Nephron progenitor cell (in vitro differentiated cells): ENCODE measurements at places on chromosomes 5 and 9.

GRCh38 chr5:43711496-43711895 is 108.5 kb downstream of the NNT start:
- no peaks in the 10 kb centered on the region for H3K27me3 ChIP-seq
- no peaks in the 10 kb centered on the region for H3K4me1 ChIP-seq
- DNase-seq: no peak
- no peak overlapping the region for H3K27ac ChIP-seq

DNA sequence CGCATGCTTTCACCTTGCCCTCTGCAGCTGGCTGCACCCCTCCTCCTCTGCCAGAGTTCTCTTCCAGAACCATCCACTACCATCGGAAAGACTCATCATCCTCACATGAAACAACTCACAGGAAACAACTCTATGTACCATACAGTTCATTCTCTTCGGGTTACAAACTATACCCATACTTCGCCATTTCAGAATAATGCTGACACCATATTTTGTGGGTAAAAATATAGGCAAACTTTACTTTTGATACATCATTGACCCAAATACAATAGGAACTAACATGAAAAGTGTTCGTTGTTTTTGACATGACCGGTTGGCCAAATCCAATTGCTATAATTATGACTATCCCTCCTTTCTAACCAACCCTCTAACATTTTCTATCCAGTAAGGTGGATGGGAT is 421.0 kb downstream of the SEMA5A start:
- H3K4me1 ChIP-seq: no peaks in the 10 kb centered on the region
- peaks cover 16% of the 10 kb centered on the region for H3K36me3 ChIP-seq
- DNase-seq: no peak
- H3K4me3 ChIP-seq: no peak overlapping the region
- H3K27me3 ChIP-seq: peaks cover 7% of the 10 kb centered on the region

- peaks cover 16% of the 10 kb centered on the region for H3K27me3 ChIP-seq
- no peaks in the 10 kb centered on the region for H3K4me1 ChIP-seq
- no peak overlapping the region for H3K4me3 ChIP-seq
- peaks cover 5% of the 10 kb centered on the region for H3K36me3 ChIP-seq
Observed at GRCh38 chr9:98365227-98365669, 109.8 kb upstream of the TBC1D2 start.

GRCh38 chr9:137621131-137621757 is 2.4 kb downstream of the EHMT1 start:
- H3K4me1 ChIP-seq: peaks cover 40% of the 10 kb centered on the region
- H3K27ac ChIP-seq: no peak overlapping the region
- peaks cover 31% of the 10 kb centered on the region for H3K36me3 ChIP-seq
- peaks cover 2% of the 10 kb centered on the region for H3K27me3 ChIP-seq
- no peak for DNase-seq
- peak overlapping the region; percentile 67 for H3K4me3 ChIP-seq

- no peaks in the 10 kb centered on the region for H3K27me3 ChIP-seq
- H3K36me3 ChIP-seq: peaks cover 26% of the 10 kb centered on the region
- peaks cover 45% of the 10 kb centered on the region for H3K4me1 ChIP-seq
- no peak for DNase-seq
Observed at GRCh38 chr5:95935553-95936100, 26.0 kb downstream of the ELL2 start.

DNA sequence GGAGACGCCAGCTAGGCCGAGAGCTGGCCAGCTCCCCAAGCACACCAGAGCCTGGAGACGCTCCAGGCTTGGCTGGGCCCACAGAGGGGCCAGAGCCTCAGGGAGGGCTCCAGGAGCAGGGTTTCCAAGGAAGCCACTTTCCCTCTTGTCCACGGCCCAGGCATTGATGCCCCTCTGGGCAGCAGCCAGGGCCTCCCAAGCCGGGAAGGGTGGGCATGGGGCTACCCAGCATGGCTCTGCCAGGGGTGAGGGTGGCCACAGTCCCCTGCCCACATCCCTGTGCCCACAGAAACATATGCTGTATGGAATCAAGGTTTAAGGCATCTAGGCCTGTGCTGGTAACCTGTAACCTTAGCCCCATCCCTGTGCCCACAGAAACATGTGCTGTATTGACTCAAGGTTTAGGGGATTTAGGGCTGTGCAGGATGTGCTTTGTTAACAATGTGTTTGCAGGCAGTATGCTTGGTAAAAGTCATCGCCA is 1.5 kb upstream of the DPP7 start:
- H3K27ac ChIP-seq: no peak overlapping the region
- H3K4me3 ChIP-seq: no peak overlapping the region

- no peaks in the 10 kb centered on the region for H3K36me3 ChIP-seq
- peaks cover 36% of the 10 kb centered on the region for H3K4me1 ChIP-seq
- DNase-seq: no peak
- H3K27ac ChIP-seq: no peak overlapping the region
- peaks cover 23% of the 10 kb centered on the region for H3K27me3 ChIP-seq
Observed at GRCh38 chr5:1772634-1773033, 27.0 kb downstream of the MRPL36 start.

- H3K27me3 ChIP-seq: peaks cover 20% of the 10 kb centered on the region
- DNase-seq: no peak
- H3K4me3 ChIP-seq: no peak overlapping the region
- peaks cover 61% of the 10 kb centered on the region for H3K4me1 ChIP-seq
- H3K36me3 ChIP-seq: no peaks in the 10 kb centered on the region
Observed at GRCh38 chr5:179281694-179282093, 63.6 kb downstream of the ADAMTS2 start.

GRCh38 chr9:110170357-110171257 is 37.4 kb downstream of the C9orf152 start:
- no peak overlapping the region for H3K27ac ChIP-seq
- no peak for DNase-seq
- peaks cover 9% of the 10 kb centered on the region for H3K27me3 ChIP-seq
- peaks cover 6% of the 10 kb centered on the region for H3K4me1 ChIP-seq

GRCh38 chr5:136598802-136599404 is 233.6 kb upstream of the TRPC7 start:
- H3K36me3 ChIP-seq: no peaks in the 10 kb centered on the region
- no peak for DNase-seq
- H3K4me3 ChIP-seq: no peak overlapping the region
- no peak overlapping the region for H3K27ac ChIP-seq
- no peaks in the 10 kb centered on the region for H3K4me1 ChIP-seq

GRCh38 chr5:15492545-15492944 is 7.4 kb upstream of the FBXL7 start:
- H3K4me3 ChIP-seq: no peak overlapping the region
- H3K4me1 ChIP-seq: no peaks in the 10 kb centered on the region
- DNase-seq: no peak
- H3K27me3 ChIP-seq: peaks cover 8% of the 10 kb centered on the region
- H3K36me3 ChIP-seq: no peaks in the 10 kb centered on the region
- no peak overlapping the region for H3K27ac ChIP-seq

- H3K4me3 ChIP-seq: no peak overlapping the region
- H3K4me1 ChIP-seq: no peaks in the 10 kb centered on the region
- no peak overlapping the region for H3K27ac ChIP-seq
- peaks cover 3% of the 10 kb centered on the region for H3K27me3 ChIP-seq
Observed at GRCh38 chr9:92501671-92502393, 19.5 kb upstream of the ASPN start.

- H3K4me3 ChIP-seq: no peak overlapping the region
- peaks cover 7% of the 10 kb centered on the region for H3K27me3 ChIP-seq
Observed at GRCh38 chr5:149152317-149152746, 11.0 kb downstream of the ABLIM3 start.

- DNase-seq: no peak
- no peaks in the 10 kb centered on the region for H3K36me3 ChIP-seq
- no peak within 1 kb of the TSS for H3K27ac ChIP-seq
- peak within 1 kb of the TSS; percentile 82 for H3K4me3 ChIP-seq
- H3K4me1 ChIP-seq: peaks cover 37% of the 10 kb centered on the region
- peaks cover 94% of the 10 kb centered on the region for H3K27me3 ChIP-seq
Observed at GRCh38 chr5:135033901-135034235, at the start of gene PITX1. Gene PITX1 (minus strand): TSS chr5:135034228. CDS start chr5:135033881, 347 bp downstream.

GRCh38 chr5:34608368-34608767 is 47.8 kb upstream of the RAI14 start:
- H3K36me3 ChIP-seq: no peaks in the 10 kb centered on the region
- peaks cover 11% of the 10 kb centered on the region for H3K4me1 ChIP-seq
- no peak overlapping the region for H3K4me3 ChIP-seq
- H3K27me3 ChIP-seq: peaks cover 4% of the 10 kb centered on the region
